Frontal cortex (tissue), 4 donors: ENCODE measurements at places on chromosomes 11 and 22.

DNA sequence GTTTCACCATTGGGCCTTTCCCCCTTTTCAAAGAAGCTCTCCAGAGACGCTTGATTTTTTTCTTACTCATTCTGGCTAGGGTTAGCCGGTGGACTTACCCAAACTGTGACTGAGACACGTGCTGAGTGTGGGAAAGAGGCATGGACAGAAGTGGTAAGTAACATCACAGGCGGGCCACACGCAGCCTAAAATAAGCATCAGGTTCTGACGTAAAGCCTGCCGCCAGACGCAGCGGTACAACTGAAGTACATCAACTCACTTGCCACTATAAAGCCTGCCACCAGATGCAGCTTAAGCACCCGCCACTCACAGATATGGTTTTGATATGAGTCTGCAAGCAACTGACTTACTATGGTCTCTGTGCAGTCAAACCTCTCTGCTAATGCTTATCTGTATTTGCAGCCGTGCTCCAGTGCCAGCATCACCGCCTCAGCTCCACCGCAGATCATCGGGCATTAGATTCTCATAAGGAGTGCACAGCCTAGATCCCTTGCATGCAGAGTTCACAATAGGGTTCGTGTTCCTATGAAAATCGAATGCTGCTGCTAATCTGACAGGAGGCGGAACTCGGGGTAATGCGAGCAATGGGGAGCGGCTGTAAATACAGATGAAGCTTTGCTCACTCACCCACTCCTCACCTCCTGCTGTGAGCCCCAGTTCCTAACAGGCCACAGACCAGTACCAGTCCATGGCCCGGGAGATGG lies 58.8 kb downstream of the PHF21B start:
- DNase-seq = no peak

- no peak for DNase-seq
These were observed 12.5 kb upstream of the MB start for GRCh38 chr22:35629406-35630216.

DNA sequence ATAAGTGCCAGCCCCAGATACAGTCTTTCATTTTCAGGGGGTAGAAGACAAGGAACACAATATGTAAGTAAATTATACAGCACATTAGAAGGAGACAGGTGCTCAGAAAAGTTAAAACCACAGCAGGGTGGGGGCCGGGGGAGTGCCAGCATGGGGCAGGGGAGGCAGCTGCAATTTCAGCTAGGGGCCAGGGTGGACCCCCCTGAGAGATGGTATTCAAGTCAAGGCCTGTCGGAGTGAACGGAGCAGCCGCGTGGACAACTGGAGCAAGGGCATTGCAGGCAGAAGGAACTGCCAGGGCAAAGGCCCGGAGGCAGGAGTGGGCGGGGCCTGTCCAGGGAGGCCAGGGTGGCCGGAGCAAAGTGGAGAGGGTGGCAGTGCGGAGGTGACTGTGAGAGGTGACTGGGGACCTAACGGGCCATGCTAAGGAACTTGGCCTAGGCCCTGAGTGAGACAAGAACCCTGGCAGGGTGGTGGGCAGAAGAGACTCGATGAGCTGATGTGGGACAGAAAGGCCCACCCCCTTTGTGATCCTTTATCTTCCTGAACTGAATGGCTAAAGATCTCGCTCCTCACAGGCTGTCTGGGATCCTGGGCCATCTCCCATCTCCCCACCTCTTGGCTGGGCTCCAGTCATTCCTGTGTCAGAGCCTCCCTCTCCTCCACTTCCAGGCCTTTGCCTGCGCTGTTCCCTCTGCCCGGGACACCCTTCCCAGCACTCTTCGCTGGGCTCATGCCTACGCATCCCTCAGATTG lies 22.4 kb upstream of the FLRT1 start:
- no peak for DNase-seq

- DNase-seq = peak; percentile 6
These were observed 59.0 kb downstream of the CEP57 start for GRCh38 chr11:95849087-95849825.

- no peak for DNase-seq
These were observed 121.1 kb upstream of the CRYBB3 start for GRCh38 chr22:25078591-25078990.
